ENCODE measurements at places on chromosomes 3 and 15. TPM values are rescaled to one million over a fixed set of nuclear protein-coding genes. Genes with fewer than 3 reads are reported as not detected.

Gene ANKRD34C
- not detected for total RNA-seq

GRCh38 chr15:38843051-38843501, 278.5 kb upstream of the RASGRP1 start:
- no peak for DNase-seq

DNA sequence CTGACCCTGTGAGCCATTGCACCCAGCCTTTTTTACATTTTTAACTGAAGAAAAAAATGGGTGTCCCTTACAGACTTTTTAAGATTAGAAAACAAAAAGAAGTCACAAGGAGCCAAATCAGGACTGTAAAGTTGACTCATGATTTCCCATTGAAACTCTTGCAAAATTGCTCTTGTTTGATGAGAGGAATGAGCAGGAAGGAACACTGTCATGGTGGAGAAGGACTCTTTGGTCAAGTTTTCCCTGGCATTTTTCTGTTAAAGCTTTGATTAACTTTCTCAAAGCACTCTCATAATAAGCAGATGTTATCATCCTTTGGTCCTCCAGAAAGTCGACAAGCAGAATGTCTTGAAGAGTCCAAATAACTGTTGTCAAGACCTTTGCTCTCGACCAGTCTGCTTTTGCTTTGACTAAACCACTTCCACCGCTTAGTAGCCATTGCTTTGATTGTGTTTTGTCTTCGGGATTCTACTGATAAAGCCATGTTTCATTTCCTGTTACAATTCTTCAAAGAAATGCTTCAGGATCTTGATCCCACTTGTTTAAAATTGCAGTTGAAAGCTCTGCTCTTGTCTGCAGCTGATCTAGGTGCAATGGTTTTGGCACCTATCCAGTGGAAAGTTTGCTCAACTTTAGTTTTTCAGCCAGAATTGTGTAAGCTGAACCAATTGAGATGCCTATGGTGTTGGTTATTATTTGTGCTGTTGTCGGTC, 369.4 kb downstream of the MAGI1 start:
- no peak for DNase-seq

- no peak for DNase-seq
These were observed 23.4 kb downstream of the NCEH1 start for GRCh38 chr3:172687501-172687900.

All from glutamatergic neuron (in vitro differentiated cells).